ENCODE measurements at places on chromosomes 4 and X.

DNA sequence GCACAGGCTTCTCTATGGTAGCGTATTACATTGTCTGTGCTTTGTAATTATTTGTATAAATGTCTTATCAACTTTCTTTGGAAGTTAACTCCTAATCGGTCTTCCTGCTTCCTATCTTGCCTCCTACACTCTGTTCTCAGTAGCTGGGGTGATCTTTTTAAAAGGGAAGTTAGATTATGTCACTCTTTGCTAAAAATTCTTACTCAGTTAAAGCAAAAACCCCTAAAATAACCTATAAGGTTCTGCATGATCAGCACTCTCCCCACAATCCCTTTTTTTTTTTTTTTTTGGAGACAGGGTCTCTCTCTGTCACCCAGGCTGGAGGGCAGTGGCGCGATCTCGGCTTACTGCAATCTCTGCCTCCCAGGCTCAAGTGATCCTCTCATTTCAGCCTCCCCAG lies 2.6 kb upstream of the PRPS1 start:
- no peak for DNase-seq

- no peak for DNase-seq
Observed at GRCh38 chr4:177080388-177080787, 229.3 kb upstream of the NEIL3 start.

- no peak for DNase-seq
Observed at GRCh38 chr4:24574236-24574635, 10.1 kb downstream of the DHX15 start.

DNA sequence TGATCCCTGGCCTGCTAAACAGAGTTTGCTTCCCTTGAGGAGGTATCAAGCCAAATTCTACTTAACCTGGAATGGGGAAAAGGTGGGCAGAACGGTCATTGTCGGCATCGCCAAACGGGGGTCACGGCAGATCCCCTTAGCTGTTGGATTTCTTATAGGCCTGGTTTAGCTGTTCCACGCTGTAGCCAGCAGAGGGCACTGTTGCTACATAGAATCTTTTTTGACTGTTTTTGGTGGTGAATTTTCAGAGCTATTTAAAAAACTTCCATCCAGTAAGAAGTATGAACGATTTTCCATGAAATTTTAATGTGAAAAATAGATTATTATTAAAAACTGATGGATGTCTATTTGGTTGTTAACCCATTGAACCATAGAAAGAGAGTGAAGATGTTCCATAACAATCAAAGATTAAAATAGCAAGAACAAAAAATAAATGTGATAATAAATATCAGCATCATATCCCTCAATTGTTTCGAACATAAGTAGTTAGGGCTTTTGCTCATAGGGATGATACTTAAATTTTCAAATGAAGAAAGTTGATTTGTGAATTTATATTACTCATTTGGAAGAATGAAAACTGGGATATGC lies 56.6 kb downstream of the LINC00632 start:
- no peak for DNase-seq

DNA sequence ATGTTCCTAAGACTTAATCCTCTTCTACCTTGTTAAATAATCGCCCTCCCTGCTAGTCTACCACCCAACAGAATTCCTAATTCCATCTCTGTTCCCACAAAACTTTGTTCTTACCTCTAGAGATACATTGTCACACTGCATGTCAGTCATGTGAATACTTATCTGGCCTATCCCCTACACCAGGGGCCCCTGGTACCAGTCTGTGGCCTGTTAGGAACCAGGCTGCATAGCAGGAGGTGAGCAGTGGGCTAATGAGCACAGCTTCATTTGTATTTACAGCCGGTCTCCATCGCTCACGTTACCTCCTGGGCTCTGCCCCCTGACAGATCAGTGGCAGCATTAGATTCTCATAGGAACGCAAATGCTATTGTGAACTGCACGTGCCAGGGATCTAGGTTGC lies 73.9 kb downstream of the APBB2 start:
- DNase-seq = no peak

DNA sequence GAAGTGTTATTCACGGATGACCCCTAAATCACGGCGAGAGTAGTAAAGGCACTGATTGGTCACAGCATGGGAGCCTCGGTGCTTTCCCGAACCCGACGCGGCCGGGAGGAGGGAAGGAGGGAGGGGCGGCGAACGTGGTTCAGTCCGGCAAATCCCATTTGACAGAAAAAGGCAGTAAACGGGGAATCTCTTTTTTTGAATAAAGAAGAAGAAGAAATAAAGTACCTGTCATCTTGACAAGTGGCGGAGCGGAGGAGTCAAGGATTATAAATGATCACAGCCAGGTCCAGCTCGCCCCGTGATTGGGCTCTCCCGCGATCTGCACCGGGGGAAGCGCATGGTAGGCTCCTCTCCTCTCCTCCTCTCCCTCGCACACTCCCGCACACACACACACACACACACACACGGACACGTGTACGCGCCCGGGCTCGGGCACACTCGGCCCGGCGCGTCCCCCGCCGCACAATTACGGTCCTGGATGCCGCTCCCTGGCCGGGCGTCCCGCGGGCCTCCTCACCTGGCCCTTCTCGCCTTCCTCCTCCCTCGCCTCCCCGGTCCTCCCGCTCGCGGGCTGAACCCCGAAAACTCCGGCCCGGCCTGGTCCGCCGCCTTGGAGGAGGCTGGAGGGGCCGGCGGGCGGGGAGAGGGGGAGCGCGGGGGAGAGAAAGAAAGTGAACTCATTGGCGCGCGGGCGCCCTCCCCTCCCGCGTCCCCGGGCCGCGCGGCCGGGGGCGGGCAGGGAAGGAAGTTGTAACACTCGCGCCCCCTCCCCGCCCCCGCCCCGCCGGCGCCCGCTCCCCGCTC lies 99.2 kb upstream of the TENM3 start:
- peak; percentile 66 for DNase-seq

- DNase-seq = no peak
Observed at GRCh38 chr4:139247700-139248238, 32.3 kb downstream of the MGARP start.

DNA sequence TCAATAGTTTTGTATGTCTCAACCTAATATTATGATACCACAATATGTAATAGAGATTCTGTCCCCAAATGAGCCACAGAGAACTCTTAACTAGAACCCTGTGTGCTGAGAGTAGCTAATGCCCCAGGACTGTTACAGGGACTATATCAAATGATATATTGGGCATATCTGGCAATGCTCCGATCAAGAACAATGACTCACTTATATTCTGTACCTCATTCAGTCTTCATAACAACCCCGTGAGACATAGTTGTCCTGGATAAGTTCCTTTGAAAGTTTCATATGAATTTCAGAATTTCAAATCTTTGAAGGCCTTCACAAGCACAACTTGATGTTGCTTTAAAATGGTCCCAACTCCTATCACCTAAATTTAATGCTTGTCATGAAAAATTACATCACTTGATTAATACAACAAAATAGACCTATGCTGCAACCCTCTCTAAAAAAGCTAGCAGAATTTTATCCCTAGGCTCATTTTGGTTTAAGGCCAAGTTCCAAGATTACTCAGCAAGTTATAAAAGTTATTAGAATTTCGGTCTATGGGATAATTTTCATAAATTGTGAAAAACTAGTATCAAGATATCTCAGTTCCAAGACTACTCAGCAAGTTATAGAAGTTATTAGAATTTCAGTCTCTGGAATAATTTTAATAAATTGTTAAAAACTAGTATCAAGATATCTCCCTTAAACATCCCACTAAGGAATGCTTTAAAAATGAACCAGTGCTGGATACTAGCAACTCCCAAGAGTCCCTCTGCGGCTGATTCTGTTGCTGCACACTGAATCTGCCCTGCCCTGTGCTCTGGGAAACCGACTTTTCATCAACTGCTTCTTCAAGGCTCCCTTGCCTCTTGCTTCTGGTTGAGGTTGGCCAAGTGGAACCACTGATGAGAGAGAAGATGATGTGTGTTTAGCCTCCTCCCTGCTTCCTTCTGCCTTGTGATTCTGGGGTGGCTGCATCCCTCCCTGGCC lies 6.0 kb upstream of the ANXA3 start:
- no peak for DNase-seq

DNA sequence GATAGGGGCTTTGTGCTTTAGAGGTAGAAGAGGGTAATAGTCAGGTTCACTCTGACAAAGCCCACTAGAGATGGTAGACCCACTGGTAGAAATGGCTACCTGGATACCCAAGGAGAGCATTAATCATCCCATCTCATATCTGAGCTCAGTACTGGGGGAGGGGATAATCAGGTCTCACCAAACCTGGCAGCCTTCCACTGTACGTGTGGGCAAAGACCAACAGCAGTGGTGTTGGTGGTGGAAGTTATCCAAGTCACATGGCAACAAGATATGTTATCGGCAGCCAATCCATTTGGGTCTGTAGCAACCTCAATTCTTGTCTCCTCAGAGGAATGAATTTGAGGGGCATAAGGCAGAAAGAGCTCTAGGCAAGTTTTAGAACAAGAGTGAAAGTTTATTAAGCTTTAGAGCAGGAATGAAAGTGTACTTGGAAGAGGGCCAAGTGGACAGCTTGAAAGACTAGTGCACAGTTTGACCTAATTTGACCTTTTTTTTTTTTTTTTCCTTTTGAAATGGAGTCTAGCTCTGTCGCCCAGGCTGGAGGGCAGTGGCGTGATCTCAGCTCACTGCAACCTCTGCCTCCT lies 67.0 kb upstream of the CXCL13 start:
- DNase-seq = no peak

DNA sequence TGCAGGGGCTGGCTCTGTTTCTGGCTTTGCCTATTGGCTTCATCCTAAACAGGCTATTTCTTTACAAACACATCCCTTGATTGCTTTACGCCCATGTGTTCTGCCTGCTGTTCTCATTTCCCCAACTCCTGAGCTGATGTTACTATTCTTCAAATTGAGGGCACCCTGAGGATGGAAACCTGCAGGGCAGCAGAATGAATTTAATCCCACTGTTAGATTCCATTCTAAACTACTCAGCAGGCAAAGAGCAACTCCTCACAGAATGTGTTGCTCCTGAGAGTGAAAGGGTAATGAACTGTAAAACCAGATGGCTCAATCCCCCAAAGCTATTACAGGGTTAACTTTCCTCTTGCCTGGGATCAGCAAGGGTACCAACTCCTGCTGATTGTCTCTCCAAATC lies 75.7 kb downstream of the ANKRD50 start:
- DNase-seq = no peak

DNA sequence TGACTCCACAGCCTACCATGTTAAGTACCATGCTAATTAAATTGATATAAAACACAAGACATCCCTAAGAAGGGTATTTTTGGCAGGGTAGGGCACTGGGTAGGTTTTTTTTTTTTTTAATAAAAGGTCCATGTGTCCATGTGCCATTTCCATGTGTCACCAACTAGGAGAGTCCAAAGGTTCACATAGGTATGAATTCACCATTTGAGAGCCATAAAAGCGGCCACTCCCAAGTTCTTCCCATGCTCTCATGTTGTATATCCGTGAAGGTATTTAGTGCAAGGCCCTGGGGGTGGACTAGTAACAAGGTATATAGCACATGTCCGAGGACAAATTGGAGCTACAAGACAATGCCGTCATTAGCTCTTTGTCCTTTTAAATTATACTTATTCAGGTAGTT lies 107.3 kb downstream of the PDE5A start:
- DNase-seq = no peak

DNA sequence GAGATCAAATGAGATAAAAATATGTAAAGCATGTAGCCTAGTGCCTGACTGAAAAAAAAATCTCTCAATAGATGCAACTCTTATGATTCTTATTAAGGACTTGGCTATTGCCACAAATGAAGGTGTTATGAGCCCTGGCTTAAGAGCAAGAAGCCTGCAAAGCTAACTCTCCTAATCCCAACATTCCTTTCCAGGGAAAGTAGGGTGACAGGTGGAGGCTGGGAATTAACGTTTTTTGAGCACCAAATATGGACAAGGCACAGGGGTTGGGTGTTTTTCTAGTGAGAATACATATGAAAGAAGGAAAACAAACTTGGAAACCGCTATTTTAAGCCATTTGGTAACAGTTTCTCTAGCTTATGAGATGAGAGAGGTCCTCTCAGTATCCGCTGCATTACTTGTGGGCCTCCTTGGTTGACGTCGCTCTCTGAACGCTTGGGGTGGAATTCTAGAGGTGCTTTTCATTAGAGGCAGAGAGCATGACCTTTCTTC lies 2.4 kb downstream of the RHOH start:
- no peak for DNase-seq

DNA sequence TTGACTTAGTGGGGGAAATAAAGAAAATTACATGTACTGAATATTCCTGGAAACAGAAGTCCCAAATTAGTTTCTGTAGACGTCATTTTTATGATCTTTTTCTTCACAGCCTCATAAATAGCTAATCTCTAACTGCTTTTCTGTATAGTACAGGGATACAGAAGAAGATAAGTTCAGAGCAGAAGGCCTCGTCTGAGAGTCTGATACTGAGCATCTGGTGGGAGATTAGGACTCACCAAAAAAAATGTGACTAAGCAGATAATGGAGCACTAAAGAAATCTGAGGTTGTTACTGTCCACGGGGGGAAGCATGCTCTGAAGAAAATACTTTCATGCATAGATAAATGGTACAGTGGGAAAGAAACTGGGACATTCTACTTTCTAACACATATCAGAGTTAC lies 115.3 kb upstream of the TRPC5 start:
- no peak for DNase-seq

GRCh38 chrX:152861116-152861515 lies 30.3 kb downstream of the NSDHL start:
- no peak for DNase-seq

GRCh38 chr4:123749383-123749782 lies 352.8 kb downstream of the SPRY1 start:
- DNase-seq = no peak

GRCh38 chr4:144696376-144696775 lies 50.4 kb downstream of the HHIP start:
- DNase-seq = no peak

DNA sequence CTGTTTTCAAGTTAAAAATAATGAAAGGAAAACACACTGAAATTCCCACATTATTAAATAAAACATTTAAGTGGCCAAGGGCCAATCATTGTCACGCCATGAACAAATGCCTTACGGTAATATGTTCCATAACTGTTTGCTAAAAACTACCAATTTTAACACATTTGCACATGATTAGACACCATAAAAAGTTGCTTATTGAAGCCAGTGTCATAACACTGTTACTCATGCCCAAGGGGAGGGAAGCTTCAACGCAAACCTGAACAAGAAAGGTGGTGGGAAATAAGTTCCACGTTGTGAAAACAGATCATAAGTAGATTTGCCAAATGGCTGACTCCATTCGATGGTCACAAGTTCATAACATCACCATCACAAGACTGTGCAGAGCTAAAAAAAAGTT lies 739.3 kb upstream of the FAM241A start:
- no peak for DNase-seq

DNA sequence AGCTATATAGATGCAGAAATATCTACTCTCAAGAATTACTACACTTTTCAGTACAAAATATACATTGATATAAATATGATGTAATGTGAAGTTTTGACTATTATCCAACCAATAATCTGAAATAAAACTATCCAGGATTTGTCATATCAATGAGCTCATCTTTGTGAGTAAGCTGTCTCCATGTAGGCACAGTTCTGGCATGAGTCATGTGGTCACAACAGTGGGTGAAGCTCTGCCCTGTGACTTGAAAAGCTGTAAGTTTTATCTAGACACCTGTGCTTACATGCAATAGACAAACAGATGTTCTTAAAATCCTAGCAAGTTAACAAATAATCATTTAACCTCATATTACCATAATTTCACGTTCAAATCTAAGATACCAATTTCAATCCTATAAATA lies 192.7 kb downstream of the GABRG1 start:
- DNase-seq = no peak

GRCh38 chr4:77044461-77045150 lies 31.2 kb downstream of the CCNI start:
- DNase-seq = no peak

GRCh38 chr4:120816296-120816965 lies 106.1 kb downstream of the PRDM5 start:
- no peak for DNase-seq

GRCh38 chr4:148730766-148731165 lies 288.6 kb upstream of the NR3C2 start:
- no peak for DNase-seq
